Naive thymus-derived CD4-positive, alpha-beta T cell (primary cell): ENCODE measurements at places on chromosomes 3 and 15.

DNA sequence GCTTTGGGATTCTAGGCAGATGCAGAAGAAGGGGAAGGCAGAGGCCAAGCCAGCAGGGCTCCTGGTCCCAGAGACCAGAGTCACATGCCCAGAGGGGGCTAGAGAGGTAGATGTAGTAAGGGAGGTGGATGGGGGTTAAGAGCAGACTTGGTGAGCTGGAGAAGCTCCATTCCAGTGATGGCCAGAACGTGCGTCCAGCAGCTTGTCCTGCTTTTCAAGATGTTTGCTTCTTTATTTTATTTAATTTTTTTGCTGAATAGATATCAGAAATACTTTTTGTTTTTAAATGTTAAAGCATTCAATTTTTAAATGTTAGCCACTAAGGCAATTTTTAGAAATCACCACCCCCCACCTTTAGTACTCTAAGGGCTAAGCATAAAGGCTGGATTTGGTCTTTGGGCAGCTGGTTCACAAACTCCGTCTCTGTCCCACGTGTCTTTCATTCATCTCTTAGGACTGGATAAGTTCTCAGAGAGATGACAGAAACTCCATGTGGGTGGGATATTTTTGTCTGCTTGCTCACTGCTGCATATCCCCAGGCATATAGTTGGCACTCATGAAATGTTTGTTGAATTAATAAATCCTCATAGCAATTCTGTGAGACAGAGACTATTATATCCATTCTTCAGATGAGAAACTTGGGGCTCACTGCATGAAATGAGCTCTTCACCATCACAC lies 6.7 kb downstream of the COLQ start:
- DNase-seq: no peak

- no peak for DNase-seq
These were observed 81.7 kb upstream of the NUDT16 start for GRCh38 chr3:131299836-131300235.

GRCh38 chr3:154301561-154301960 lies 22.7 kb downstream of the DHX36 start:
- no peak for DNase-seq

- no peak for DNase-seq
These were observed 84.7 kb downstream of the SEC22A start for GRCh38 chr3:123286308-123287023.
